NCI-H1092 treated with DMSO at 0.1 percent for 48 hours (cell line): ENCODE measurements at places on chromosomes 3 and 15.

DNA sequence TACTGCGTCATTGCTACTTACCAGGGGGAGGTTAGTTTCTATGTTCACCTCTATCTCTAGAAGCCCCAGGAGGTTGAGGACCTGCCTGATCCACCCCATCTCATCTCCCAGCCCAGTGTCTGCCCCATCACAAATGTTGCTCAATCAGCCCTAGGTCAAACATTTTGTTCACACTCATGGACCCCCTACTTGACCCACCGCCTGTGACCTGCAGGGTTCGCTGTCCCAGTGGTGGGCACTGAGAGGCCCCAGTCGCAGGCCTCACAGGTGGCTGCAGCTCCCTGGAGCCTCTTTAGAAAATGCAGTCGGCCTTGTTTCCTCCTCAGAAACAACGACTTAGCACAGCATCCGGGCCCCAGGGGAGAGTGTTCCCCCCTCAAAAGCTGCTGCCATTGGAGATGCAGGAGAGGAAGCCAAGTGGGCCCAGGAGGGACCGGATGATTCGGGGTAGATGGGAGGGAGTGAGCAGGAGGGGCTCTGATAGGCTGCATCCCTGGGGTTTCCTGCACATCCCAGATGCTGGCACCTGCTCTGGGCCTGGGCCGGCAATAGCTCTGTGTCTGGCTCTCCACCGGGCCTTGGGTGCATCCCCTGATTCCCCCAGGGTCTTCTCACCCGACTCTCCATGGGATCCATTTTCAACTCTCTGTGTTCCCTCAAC is 18.4 kb upstream of the INSYN1 start:
- DNase-seq: no peak

DNA sequence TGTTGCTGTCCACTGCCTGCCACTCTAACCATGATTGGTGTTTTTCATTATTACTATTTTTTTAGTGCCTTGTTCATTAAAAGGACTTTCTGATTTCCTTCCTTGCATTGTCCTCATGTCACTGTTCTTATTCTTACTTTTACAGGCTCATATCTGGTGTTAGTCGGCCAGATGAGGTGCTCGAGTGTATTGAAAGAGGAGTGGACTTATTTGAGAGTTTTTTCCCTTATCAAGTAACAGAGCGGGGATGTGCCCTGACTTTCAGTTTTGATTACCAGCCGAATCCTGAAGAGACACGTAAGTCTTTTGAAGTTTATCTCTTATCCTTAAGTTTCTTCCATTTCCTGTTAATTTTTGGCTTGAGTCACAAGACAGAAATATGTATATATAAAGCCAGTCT is 23.2 kb downstream of the QTRT2 start:
- DNase-seq: no peak

DNA sequence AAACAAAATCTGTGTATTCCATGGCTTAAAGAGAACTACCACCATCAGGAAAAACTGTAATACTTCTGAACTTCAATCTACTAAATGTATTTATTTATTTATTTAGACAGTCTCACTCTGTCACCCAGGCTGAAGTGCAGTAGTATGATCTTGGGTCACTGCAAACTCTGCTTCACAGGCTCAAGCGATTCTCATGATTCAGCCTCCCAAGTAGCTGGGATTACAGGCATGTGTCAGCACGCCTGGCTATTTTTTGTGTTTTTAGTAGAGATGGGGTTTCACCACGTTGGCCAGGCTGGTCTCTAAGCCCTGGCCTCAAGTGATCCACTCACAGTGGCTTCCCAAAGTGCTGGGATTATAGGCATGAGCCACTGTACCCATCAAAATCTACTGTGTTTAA is 202.3 kb upstream of the POU1F1 start:
- DNase-seq: no peak

- DNase-seq: no peak
These were observed 12.8 kb downstream of the ARL6IP5 start for GRCh38 chr3:69097407-69098086.

DNA sequence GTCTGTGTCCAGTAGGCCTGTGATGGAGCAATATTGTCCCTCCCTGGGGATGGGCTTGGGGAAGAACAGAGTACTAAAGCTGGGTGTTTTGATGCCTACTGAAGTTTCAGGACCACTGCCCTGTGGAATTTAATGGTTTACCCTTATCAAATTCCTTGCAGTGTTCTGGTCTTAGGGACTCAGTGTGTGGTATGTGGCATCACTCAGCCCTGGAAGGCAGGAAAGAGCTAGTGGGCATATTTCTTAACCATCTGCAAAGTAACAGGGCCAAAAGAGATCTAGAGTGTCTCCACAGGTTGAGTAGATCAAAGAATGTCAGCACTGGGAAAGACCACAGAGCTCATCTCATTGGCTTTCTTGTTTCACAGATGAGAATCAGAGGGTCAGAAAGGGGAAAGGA is 11.8 kb upstream of the SCN10A start:
- DNase-seq: no peak

GRCh38 chr3:56288258-56288657 is 180.0 kb downstream of the ERC2 start:
- DNase-seq: no peak

GRCh38 chr15:88450125-88450798 is 16.9 kb downstream of the MRPL46 start:
- DNase-seq: peak; percentile 31

DNA sequence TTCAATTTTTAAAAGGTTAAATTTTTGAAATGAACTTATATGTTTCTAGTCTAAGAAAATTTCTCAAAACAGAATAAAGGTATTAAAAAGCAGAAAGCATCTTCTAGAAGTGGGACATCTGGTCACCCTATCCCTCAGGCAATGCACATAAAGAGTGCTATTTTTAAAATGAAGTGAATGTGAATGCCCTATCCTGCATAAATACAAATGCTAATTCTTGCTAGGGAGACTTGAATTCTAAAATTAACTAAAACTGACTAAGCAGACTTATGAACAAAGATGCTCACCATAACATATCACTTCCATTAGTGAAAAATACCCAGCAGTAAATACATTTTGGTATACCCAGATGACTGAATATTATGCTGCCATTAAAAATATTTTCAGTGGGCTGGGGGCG is 11.7 kb downstream of the MYO5A start:
- DNase-seq: no peak

- DNase-seq: no peak
These were observed 6.5 kb upstream of the DNAJB8 start for GRCh38 chr3:128473180-128473519.

DNA sequence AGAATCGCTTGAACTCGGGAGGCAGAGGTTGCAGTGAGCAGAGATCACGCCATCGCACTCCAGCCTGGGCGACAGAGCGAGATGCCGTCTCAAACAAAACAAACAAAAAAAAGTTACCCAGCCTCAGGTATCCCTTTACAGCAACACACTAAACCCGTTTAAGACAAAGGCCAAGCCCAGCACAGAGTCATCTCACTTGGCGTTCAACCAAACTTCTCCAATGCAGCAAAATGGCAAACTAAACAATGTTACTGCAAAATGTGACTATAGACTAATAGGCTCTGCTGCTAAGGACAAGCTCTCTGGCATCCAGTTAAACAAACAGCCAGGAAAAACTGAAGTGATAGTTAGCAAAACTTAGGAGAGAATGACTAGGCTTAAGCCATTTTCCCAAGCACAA is 6.4 kb upstream of the FAM219B start:
- no peak for DNase-seq

GRCh38 chr3:74402821-74403220 is 211.6 kb downstream of the CNTN3 start:
- DNase-seq: no peak

GRCh38 chr3:190229632-190230424 is 92.4 kb downstream of the CLDN1 start:
- no peak for DNase-seq

DNA sequence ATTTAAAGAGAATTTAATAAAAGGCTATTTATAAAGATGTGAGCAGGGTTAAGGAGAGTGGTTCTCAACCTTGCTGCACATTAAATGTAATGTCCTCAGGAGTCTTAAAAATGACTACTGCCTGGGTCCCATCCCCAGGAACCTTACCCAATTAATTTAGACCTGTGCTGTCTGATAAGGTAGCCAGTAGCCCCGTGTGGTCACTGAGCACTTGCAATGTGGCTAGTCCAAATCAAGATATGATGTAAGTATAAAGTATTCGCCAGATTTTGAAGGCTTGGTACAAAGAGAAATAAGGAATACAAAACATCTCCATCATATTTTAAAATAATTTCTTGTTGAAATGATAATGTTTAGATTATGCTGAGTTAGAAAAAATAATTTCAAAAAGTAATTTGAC is 343.3 kb upstream of the PPP2R3A start:
- DNase-seq: no peak

DNA sequence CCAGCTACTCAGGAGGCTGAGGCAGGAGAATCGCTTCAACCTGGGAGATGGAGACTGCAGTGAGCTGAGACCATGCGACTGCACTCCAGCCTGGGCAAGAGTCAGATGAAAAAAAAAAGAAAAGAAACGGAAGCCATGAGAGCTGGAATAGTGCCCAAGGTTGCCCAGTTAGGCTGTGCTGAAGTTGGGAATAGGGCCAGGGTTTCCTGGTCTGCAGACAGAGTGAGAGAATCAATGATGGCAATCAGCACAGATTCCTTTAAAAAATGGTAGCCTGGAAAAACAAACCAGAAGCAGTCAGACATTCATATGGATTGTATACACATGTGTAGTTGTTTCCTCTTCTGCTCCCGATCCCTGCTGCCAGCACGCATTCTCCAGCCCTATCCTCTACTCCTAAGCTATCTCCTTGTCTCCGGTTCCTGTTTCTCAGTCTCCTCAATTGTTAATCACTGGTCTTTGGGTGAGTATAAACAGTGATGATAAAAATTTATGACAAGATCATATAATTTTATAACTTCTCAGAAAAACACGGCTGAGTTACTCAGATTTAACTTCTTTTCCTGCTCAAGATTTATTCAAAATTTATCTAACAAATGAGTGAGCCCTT is 316.2 kb upstream of the UMPS start:
- DNase-seq: no peak

GRCh38 chr3:174986685-174987084 is 127.6 kb downstream of the NAALADL2 start:
- DNase-seq: no peak

DNA sequence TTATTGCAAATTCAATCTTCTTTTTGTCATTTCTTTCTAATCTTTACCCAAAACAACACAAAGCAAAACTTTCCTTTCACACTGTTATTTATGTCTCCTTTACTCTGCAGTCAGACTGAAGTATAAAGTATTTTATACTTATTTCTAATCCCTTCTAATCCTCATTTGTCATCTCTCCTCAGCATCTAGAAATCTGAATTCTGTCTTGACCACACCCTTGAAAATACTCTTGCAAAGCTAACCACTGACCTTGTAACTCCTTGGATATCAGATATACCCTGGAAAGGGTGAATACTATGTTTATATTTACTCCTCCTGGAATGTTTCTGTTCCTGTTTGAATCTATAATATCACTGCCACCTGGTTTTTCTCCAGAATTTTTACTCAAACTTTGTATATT is 481.1 kb downstream of the ZNF385D start:
- DNase-seq: no peak

- no peak for DNase-seq
These were observed 26.3 kb downstream of the DZIP1L start for GRCh38 chr3:138089091-138089490.

- DNase-seq: no peak
These were observed 13.1 kb upstream of the SEC13 start for GRCh38 chr3:10334042-10334441.

DNA sequence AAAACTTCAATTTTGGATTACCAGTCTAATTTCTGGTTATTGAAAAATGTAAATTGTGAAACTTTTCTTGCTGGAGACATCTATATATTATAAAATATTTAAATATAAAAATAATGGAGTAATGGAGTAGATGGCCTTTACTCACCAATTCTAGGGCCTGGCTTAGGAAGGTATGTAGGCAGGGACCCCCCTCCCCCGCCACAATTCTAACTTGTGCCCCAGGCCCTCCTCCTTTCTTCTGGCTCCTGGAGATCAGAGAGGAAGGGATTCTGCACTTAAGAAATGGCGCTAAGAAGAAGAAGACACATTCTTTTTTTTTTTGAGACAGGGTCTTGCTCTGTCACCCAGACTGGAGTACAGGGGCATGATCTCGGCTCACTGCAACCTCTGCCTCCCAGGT is 49.5 kb downstream of the CGNL1 start:
- no peak for DNase-seq

GRCh38 chr15:64333986-64334929 is 21.7 kb downstream of the CSNK1G1 start:
- no peak for DNase-seq

GRCh38 chr3:88462230-88462629 is 312.5 kb downstream of the C3orf38 start:
- no peak for DNase-seq

DNA sequence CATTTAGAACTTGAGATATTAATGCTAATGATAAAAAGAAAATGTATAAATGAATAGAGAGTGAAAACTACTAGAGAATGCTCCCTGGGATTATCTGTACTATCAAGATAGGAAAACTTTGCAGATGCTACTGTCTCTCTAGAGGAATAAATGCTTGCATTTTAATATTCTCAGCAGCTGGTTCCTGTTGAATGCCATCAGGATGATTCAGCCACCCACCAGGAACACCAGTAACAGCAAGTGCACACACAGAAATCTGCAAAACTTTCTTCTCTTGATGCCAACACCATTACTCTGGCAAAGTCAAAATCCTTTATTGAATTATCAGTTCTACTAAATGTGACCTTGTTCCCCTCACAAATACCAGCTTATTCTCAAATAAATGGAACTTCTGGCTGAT is 148.4 kb downstream of the TIGIT start:
- DNase-seq: no peak

- no peak for DNase-seq
These were observed 110.8 kb downstream of the PLCL2 start for GRCh38 chr3:16995601-16996000.

DNA sequence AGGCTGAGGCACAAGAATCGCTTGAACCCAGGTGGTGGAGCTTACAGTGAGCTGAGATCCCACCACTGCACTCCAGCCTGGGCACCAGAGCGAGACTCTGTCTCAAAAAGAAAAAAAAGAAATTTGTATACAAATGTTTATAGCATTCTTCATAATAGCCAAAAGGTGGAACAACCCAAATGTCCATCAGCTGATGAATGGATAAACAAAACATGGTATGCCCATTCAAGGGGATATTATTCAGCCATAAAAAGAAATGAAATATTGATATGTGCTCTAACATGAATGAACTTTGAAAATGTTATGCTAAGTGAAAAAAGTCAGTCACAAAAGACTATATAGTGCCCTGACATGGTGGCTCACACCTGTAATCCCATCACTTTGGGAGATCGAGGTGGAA is 11.4 kb downstream of the LHFPL4 start:
- DNase-seq: no peak

DNA sequence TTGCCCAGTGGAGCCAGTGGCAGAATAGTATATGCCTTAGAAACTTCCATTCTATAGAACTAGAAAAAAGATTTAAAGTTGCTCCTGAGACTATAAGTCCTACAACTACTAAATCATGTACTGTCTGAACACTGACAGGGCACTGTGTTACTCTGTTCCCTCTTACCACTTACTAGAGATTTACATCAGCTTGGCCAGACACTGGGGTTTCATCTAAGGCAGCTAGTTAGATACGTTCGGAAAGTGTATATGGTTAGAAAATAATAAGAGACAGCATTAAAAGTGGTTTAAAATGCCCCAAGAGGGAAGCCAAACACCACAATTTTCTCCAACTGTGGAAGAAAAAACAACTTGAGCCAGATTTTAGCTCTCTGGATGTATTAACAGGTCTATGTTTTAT is 97.1 kb downstream of the FBN1 start:
- DNase-seq: no peak

GRCh38 chr3:183883291-183884096 is 1.2 kb downstream of the PARL start:
- no peak for DNase-seq

GRCh38 chr3:193599393-193599792 is 6.4 kb downstream of the OPA1 start:
- DNase-seq: no peak

- no peak for DNase-seq
These were observed 750.7 kb upstream of the CFAP20DC start for GRCh38 chr3:59800481-59800880.
